ENCODE measurements at places on chromosomes 3 and 15. TPM values are rescaled to one million over a fixed set of nuclear protein-coding genes. Genes with fewer than 3 reads are reported as not detected.

The KNL1 gene
- 34.1 TPM for total RNA-seq

The CDHR4 gene
- 0.39 TPM for total RNA-seq

The SLC27A2 gene
- 27.6 TPM for total RNA-seq

- peaks cover 16% of the 10 kb centered on the region for H3K4me1 ChIP-seq
- H3K27ac ChIP-seq, result no peak overlapping the region
- H3K36me3 ChIP-seq, result peaks cover 4% of the 10 kb centered on the region
- H3K4me3 ChIP-seq, result no peak overlapping the region
These were observed 76.0 kb upstream of the DCBLD2 start for GRCh38 chr3:98977520-98977919.

GRCh38 chr3:71355862-71356261, 227.7 kb downstream of the FOXP1 start:
- H3K27me3 ChIP-seq, result no peaks in the 10 kb centered on the region
- peak; percentile 49 for DNase-seq
- peaks cover 64% of the 10 kb centered on the region for H3K4me1 ChIP-seq
- H3K36me3 ChIP-seq, result peaks cover 4% of the 10 kb centered on the region
- H3K4me3 ChIP-seq, result peak overlapping the region; percentile 48
- H3K27ac ChIP-seq, result peak overlapping the region; percentile 23

- no peaks in the 10 kb centered on the region for H3K36me3 ChIP-seq
- DNase-seq, result no peak
- no peak overlapping the region for H3K4me3 ChIP-seq
- H3K4me1 ChIP-seq, result peaks cover 7% of the 10 kb centered on the region
- H3K27me3 ChIP-seq, result no peaks in the 10 kb centered on the region
These were observed 84.0 kb downstream of the FILIP1L start for GRCh38 chr3:100030346-100030745.

The FANCD2OS gene
- not detected for total RNA-seq

GRCh38 chr15:27550635-27551034, 548.5 kb downstream of the OCA2 start:
- H3K4me3 ChIP-seq, result no peak overlapping the region
- no peak overlapping the region for H3K27ac ChIP-seq

- H3K27me3 ChIP-seq, result no peaks in the 10 kb centered on the region
- no peaks in the 10 kb centered on the region for H3K36me3 ChIP-seq
- no peak for DNase-seq
- H3K4me3 ChIP-seq, result no peak overlapping the region
- no peak overlapping the region for H3K27ac ChIP-seq
These were observed 207.2 kb upstream of the TPM1 start for GRCh38 chr15:62835351-62835750.

The GHSR gene
- not detected for total RNA-seq

DNA sequence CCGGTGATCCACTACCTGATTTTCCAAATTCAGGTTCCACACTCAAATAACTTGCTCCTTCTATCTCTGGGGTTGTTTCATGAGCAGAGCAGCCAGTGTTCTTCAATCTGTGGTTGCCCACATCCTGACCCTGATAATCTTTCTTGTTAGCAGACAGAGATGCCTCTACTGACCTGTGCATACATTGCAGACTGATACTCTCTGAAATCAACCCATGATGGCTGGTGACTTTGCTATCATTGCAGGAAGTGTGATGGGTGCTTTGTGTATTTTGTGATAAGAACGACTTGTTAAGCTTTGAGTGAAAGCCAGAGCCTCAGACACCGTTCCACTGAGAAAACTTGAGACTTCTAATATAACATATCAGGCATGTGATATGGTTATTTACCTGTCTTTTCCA, 39.9 kb downstream of the GATM start:
- no peak for DNase-seq
- H3K4me3 ChIP-seq, result no peak overlapping the region
- no peaks in the 10 kb centered on the region for H3K36me3 ChIP-seq
- no peaks in the 10 kb centered on the region for H3K27me3 ChIP-seq
- peaks cover 10% of the 10 kb centered on the region for H3K4me1 ChIP-seq

DNA sequence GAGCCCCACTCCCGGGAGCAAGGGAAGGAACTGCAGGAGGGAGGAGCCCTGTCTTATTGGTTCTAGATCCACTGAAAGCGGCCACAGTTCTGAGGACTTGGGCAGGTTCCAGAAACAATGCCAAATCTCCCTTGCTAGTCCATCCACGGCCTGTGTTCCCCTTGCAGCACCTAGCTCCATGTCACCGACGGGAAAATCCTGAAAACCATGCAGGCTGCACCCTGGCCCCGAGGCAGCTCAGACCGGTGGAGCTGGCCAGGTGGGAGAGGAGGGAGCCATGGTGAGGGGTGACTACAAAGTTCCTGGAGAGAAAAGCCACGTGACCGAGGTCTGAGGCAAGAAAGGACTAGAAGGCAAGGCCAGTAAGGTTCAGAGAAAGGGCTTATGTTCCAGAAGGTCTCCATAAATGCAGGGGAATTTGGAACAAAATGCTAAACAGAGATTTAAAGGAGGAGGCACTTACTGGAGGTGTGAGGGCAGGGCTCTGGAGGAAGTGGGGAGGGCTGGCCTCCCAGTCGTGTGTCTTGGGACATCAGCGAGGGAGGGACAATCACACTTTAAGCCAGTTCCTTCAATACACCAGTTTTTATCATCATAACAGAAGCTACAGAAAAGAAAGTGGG, 5.4 kb downstream of the MGLL start:
- no peak overlapping the region for H3K4me3 ChIP-seq
- DNase-seq, result no peak

The FGF7 gene
- not detected for total RNA-seq

DNA sequence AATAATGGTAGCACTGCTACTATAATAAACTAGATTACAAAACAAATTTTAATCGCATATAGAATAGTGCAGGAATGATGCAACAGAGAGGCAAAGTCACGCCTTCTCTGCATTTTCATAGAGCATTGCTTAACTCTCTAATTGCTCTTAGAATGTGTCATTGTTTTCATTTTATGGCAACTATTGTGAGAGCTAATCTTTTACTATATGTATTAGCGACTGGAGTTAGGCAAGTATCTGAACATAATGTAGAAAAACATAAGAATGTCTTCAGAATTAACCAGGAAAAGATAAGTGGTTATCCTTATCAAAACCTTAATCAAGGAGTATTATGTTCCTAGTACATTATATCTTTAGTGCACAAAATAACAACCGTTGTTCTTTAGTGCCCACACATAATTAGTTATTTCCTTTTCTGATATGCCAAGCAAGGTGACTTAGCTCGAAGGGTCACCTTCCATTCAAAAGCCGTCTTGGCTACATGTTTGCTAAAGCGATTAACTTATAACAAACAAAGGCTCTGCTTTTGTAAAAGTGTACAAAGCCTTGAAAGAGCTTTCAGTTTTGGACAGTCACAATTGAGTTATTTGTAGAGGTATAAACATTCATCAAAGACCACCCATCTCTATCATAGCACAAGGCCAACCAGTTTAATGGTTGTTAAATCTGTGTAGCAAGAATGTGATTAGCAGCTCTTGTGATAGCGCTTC, 1328.9 kb downstream of the ROBO2 start:
- H3K36me3 ChIP-seq, result no peaks in the 10 kb centered on the region
- no peaks in the 10 kb centered on the region for H3K27me3 ChIP-seq
- H3K4me1 ChIP-seq, result no peaks in the 10 kb centered on the region

DNA sequence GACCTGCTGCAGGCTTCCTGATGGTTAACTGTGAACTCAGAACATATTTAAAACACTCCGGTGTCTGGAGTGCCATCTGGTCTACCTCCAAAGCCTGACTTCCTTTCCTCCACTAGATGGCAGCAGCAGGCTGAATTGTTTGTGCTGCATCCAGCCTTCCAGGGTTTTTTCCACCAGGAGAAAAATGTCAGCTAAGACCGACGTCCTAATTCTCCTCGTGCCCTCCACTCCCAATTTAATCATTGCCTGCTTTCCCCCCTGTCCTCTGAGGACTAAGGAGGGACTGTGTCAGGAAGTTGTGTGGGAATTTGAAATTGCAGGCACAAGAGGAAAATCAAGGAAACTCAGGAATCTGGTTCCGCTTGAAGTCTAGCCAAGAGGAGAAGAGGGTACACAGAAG, 165.2 kb upstream of the UMPS start:
- no peaks in the 10 kb centered on the region for H3K4me1 ChIP-seq
- no peaks in the 10 kb centered on the region for H3K36me3 ChIP-seq
- DNase-seq, result peak; percentile 44
- no peak overlapping the region for H3K4me3 ChIP-seq
- H3K27me3 ChIP-seq, result peaks cover 20% of the 10 kb centered on the region

The CDCP1 gene
- 1.2 TPM for total RNA-seq

DNA sequence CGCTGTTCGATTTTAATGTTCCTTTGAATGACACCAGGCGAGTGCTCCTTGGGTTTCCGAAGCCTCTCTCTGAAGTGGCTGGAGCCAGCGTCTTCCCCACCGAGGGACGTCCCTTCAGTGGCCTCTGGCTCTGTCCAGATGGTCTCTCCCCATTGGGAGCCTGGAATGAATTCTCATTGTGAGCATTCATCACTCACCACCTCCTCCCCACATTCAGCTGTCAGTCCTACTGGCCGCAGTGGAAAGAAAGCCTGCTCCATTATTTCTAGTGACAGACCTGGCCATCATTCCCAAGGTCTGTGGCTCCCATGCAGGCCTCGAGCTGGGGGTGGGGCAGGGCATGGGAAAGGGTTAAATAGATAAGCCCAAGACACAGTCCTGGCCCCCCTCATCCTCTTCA, 35.2 kb downstream of the ZNF710 start:
- H3K4me3 ChIP-seq, result peak overlapping the region; percentile 57
- H3K27me3 ChIP-seq, result no peaks in the 10 kb centered on the region
- H3K4me1 ChIP-seq, result peaks cover 98% of the 10 kb centered on the region
- H3K36me3 ChIP-seq, result no peaks in the 10 kb centered on the region
- H3K27ac ChIP-seq, result peak overlapping the region; percentile 7

GRCh38 chr3:164658125-164658524, 420.2 kb downstream of the SI start:
- DNase-seq, result no peak
- no peaks in the 10 kb centered on the region for H3K4me1 ChIP-seq
- H3K27ac ChIP-seq, result no peak overlapping the region

DNA sequence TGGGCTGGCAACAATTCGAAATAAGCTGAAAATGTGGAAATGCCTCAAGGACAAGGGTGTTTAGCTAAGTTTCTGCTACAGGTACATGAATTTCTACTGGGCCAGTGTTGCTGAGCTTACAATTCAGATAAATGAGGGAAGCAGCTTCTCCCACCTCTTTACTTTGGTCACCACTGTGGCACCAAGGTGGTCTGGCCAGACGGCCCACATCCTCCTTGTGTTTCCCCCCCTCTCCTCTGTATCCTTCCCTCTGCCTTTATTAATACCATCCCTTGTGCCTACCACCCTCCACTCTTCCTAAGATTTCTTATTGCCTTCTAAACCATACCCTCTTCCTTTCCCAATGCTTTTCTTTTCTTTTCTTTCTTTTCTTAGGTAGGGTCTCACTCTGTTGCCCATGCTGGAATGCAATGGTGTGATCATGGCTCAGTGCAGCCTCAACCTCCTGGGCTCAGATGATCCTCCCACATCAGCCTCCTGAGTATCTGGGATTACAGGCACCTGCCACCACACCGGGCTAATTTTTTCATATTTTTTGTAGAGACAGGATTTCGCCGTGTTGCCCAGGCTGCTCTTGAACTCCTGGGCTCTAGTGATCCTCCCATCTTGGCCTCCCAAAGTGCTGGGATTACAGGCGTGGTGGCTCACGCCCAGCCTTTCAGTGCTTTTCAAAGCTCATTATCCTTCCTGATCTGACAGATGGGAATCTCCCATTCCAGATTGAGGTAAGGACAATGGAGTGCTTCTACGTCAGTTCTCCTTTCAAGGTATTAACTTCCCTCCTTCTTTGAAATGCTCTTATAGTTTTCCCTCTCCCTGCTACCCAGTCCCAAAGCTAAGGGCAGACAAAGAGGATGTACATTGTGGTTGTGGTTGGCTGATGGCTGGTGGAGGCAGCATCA, 14.8 kb downstream of the ANXA2 start:
- H3K4me3 ChIP-seq, result no peak overlapping the region
- H3K36me3 ChIP-seq, result peaks cover 3% of the 10 kb centered on the region
- no peak for DNase-seq
- H3K4me1 ChIP-seq, result no peaks in the 10 kb centered on the region
- H3K27me3 ChIP-seq, result peaks cover 7% of the 10 kb centered on the region

The SMCO1 gene
- total RNA-seq, result not detected

GRCh38 chr3:62036726-62037125, 336.6 kb downstream of the FEZF2 start:
- no peak for DNase-seq
- peaks cover 1% of the 10 kb centered on the region for H3K27me3 ChIP-seq
- no peak overlapping the region for H3K4me3 ChIP-seq

- H3K4me3 ChIP-seq, result no peak overlapping the region
- H3K27ac ChIP-seq, result no peak overlapping the region
- H3K36me3 ChIP-seq, result no peaks in the 10 kb centered on the region
- peaks cover 18% of the 10 kb centered on the region for H3K4me1 ChIP-seq
- H3K27me3 ChIP-seq, result peaks cover 38% of the 10 kb centered on the region
- no peak for DNase-seq
These were observed 261.3 kb upstream of the NECTIN3 start for GRCh38 chr3:110810356-110810755.

DNA sequence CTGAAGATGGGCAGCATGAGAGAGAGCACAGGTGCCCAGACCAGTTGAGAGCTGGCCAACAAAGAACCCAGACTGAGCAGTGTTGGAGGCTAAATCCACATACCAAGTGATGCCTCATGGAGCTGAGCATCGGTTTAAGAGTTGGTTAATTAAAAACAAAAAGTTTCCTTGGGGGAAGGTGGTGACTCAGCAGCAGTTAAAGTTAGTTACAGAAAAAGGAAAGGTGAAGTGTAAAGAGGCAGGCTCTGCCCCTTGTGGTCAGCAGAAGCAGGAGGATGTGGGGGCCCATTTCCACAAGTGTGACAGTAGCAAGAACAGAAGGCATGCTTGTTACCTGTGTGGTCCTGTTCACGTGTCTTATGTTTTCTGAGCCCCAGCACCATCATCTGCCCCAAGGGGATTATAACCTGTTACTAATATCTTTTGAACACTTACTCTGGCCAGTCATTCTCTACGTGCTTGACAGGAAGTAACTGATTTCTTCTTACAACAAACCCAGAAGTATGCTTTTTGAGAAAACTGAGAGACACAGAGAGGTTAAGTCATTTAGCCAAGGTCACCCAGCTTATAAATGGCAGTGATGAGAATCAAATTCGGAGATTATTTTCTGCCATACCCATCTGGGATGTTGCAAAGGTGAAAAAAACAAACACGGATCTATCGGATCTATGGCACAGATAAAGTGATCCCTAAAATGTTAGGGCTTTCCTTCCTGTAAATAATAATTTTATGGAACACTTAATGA, 91.0 kb downstream of the EPHB1 start:
- H3K36me3 ChIP-seq, result no peaks in the 10 kb centered on the region
- no peak overlapping the region for H3K27ac ChIP-seq
- no peaks in the 10 kb centered on the region for H3K27me3 ChIP-seq

DNA sequence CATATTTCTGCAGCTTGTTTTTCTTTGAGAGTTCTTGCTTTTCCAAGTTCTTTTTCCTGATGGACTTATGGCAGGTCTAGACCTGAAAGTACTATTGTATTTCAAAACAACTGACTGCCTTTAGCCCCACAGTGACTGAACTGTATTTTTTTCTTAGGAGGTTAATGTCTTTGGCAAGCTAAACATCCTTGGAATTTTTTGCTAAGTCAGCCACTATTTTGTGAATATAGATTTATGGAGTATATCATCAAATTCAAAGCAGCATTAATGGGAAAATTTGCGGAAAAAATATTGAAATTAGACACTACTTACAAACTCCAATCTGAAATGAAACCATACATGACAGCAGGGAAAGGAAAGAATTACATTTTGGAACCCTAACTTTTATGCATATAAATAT, 8.6 kb downstream of the PIK3CA start:
- no peak for DNase-seq
- no peaks in the 10 kb centered on the region for H3K36me3 ChIP-seq
- H3K27me3 ChIP-seq, result no peaks in the 10 kb centered on the region
- H3K4me3 ChIP-seq, result no peak overlapping the region

GRCh38 chr3:152452318-152452717, 183.6 kb downstream of the MBNL1 start:
- H3K4me3 ChIP-seq, result no peak overlapping the region
- no peak for DNase-seq
- peaks cover 12% of the 10 kb centered on the region for H3K36me3 ChIP-seq
- no peaks in the 10 kb centered on the region for H3K27me3 ChIP-seq
- H3K4me1 ChIP-seq, result peaks cover 32% of the 10 kb centered on the region

Data from activated T-cell treated with anti-CD3 and anti-CD28 coated beads, Interleukin-2, amount 50 U/mL, for 72 hours (primary cell).